Osteoblast (primary cell): ENCODE measurements at places on chromosomes 7 and 10. TPM values are rescaled to one million over a fixed set of nuclear protein-coding genes. Genes with fewer than 3 reads are reported as not detected.

GRCh38 chr7:78018641-78019446 is 220.3 kb downstream of the PHTF2 start:
- H3K27me3 ChIP-seq, result peaks cover 6% of the 10 kb centered on the region
- DNase-seq, result peak; percentile 86
- H3K27ac ChIP-seq, result no peak overlapping the region
- no peaks in the 10 kb centered on the region for H3K36me3 ChIP-seq

DNA sequence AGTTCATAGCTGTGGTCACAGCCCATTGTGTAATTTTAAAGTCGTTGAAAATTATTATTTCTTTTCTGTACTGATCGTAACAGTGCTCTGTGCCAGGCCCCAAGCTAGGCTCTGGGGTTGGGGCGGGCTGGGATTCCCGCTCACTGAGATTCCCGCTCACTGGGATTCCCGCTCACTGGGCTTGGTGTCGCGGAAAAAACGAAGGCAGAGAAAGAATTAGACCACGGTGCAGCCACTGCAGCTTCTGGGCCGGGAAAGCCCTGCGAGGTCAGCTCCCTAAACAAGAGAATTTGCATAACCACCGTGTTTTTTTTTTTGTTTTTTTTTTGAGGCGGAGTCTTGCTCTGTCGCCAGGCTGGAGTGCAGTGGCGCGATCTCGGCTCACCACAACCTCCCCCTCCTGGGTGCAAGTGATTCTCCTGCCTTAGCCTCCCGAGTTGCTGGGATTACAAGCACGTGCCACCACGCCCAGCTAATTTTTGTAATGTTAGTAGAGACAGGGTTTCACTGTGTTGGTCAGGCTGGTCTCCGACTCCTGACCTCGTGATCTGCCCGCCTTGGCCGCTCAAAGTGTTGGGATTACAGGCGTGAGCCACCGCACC is 31.2 kb downstream of the FOXK1 start:
- peak overlapping the region; percentile 29 for H3K27ac ChIP-seq
- H3K27me3 ChIP-seq, result no peaks in the 10 kb centered on the region
- DNase-seq, result peak; percentile 87
- H3K4me3 ChIP-seq, result peak overlapping the region; percentile 4

PRSS37 gene
- total RNA-seq, result not detected in 2 replicates

GRCh38 chr7:21430575-21430954 is 2.7 kb downstream of the SP4 start:
- H3K27ac ChIP-seq, result no peak overlapping the region
- peaks cover 4% of the 10 kb centered on the region for H3K36me3 ChIP-seq
- H3K27me3 ChIP-seq, result no peaks in the 10 kb centered on the region

TWIST1 gene
- total RNA-seq, result 101 and 113 TPM in 2 replicates

DNAH11 gene
- total RNA-seq, result under 0.01 and 1.1 TPM in 2 replicates

DNA sequence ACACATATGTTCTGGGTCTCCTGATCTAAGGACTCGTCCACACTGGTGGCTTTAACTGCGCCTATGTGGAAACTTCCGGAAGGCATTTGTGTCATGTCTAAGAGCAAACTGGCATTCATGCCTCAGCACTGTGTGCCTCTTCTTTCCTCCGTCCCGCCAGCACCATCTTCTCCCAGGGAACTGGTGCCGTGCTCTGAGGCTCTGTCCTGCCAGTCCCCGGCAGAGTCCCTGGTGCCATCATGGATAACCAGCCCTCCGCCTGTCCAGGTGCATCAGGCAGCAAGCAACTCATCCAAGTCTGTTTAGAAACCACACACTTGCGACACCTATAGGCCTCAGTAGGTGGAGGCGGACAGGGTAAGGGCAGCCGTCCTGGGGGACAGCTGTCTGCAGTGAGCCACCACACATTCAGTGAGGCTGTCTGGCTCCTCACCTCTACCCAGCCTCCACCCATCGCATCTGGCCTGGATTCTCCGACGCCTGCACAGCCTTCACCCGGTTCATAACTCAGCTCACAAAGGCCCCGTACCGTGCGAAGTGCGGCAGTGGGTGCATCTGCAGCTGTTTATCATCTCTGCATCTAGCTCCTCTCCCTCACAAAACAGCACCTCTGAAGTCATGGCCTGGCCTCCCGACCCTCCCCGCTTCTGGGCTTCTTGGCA is 162.7 kb downstream of the DIP2C start:
- H3K4me1 ChIP-seq, result no peaks in the 10 kb centered on the region
- no peak overlapping the region for H3K4me3 ChIP-seq
- H3K27me3 ChIP-seq, result no peaks in the 10 kb centered on the region
- no peak overlapping the region for H3K27ac ChIP-seq
- DNase-seq, result peak; percentile 56
- no peaks in the 10 kb centered on the region for H3K36me3 ChIP-seq

DNA sequence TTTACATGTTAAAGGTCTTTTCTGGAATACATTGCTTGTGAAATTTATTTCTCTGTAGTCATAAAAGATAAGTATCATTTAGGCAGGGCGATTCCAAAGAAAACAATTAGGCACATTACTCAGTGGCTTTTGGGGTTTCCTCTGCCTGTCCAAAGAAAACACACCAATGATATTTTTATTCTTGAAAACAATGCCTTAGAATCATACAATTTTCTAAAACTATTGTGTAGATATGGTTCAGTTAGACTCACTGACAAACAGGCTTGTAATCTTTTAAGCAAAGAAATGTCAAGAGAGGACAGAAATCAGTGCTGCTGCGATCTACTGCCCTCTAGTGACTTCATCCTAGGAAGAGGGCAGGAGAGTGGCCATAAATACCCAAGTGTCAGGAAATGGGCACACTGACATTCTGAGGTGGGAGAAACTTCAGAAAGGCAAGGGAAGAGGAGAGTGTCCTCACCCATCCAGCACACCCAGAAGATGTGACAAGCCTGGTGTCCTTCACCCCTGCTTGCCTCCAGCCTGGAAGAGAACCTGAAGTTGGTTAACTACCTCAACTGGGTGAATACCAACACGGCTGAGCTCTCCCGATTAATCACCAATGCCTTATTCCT is 120.5 kb downstream of the GALNT11 start:
- peak; percentile 72 for DNase-seq
- peaks cover 62% of the 10 kb centered on the region for H3K36me3 ChIP-seq
- no peaks in the 10 kb centered on the region for H3K27me3 ChIP-seq
- peaks cover 16% of the 10 kb centered on the region for H3K4me1 ChIP-seq
- no peak overlapping the region for H3K27ac ChIP-seq
- no peak overlapping the region for H3K4me3 ChIP-seq

COL28A1 gene
- 0.29 and 0.36 TPM in 2 replicates for total RNA-seq

- no peaks in the 10 kb centered on the region for H3K4me1 ChIP-seq
- no peaks in the 10 kb centered on the region for H3K36me3 ChIP-seq
- H3K27ac ChIP-seq, result no peak overlapping the region
- no peak overlapping the region for H3K4me3 ChIP-seq
- no peaks in the 10 kb centered on the region for H3K27me3 ChIP-seq
Observed at GRCh38 chr10:129416155-129416554, 50.9 kb upstream of the MGMT start.

GRCh38 chr10:48462482-48463020 is 142.3 kb downstream of the ARHGAP22 start:
- H3K27ac ChIP-seq, result no peak overlapping the region
- DNase-seq, result peak; percentile 26
- H3K27me3 ChIP-seq, result no peaks in the 10 kb centered on the region
- H3K4me3 ChIP-seq, result no peak overlapping the region
- H3K36me3 ChIP-seq, result peaks cover 5% of the 10 kb centered on the region
